Fibroblast of gingiva (primary cell): ENCODE measurements at places on chromosomes 5 and 9.
A peak's percentile ranks its signal among the peaks of the same experiment; 100 is the strongest.

DNA sequence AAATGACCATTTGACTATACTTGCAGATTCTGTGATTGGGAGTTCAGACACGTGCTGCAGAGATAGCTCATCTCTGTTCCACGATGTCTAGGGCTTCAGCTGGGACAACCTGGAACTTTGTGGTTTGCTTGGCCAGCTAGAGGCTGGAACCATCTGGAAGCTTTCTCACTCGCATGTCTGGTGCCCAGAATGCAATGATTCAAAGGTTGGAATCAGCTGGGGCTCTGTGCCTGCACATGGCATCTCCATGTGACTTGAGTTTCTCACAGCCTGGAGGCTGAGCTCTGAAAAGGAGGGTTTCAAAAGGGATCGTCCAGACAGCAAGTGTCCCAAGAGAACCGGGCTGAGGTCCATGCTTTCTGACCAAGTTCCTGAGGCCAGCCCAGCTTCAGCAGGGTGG lies 465.2 kb downstream of the GADD45G start:
- no peak for DNase-seq

DNA sequence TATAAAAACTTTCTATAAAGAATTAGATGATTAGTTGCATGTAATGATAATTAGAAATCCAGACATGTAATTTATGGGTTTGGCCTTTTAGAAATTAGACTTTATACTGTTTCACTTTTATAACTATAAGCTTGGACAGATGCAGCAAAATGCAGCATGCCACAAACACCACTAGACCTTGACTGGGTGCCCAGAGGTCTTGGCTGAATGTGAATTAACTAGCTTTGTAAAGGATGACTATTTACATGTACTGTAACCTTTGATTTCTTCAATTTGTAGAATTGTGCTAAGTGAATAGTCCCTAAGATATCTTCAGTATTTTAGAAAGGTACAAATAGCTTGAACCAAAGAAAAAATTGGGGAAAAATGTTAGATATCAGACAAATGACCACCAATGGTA lies 2168.1 kb downstream of the MAT2B start:
- no peak for DNase-seq

- DNase-seq, result peak; percentile 70
Observed at GRCh38 chr9:86434039-86434726, 80.0 kb upstream of the TUT7 start.

DNA sequence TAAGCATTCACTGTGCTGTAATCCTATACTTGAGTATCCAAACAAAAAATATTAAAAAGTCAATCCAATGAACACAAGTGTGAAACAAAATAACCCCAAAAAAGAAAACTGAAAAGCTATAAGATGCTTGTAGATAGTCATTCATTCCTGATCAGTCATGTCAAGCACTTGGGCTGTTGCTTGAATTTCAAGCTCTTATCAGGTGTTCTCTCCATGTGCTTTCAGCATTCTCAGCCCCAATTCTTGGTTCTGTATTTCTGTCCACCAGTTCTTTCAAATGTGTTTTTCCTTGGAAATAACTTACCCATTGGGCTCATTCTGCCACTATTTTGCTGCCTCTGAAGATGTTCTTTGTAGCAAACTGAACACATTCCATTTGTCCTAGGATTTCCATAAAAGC lies 4.7 kb downstream of the ZFAND5 start:
- DNase-seq, result no peak

- DNase-seq, result no peak
Observed at GRCh38 chr5:178325311-178325678, 92.7 kb upstream of the PHYKPL start.

DNA sequence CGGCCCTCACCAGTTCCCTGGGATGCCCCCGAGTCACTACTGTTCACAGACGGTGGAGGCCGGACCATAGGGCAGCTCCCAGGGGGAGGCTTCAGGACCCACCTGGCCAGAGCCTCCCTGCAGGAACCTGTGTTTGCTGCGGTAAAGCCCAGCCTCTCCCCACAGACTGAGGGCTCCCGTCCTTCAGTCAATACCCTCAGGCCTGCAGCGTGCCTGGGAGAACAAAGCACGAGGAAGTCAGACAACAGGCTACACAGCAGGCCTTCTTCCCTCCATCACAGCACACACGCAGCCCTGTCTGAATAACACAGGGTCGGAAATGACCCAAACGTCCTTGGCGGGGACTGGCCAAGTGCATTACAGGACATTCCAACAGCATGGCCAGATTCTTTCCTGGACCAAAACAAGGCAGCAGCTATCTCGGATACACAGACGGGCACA lies 34.4 kb downstream of the COL23A1 start:
- no peak for DNase-seq

DNA sequence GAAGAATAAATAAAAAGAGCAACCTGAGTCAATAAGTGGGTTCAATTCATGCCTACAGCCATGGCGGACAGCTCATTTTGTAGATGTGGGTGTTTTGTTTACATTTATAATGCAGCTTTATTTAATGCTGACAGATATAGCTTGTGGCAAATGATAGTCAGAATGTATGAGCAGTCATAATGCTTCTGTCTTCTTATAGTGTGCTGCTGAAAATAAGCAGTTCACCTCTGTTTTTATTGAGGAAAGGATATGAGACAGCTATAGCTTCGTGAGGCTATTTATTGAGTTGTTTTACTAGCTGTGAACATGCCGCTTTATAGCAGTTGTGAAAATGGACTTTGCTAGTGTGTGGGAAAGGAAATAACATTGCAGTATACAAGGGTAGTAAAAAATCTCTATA lies 147.4 kb downstream of the PBX3 start:
- no peak for DNase-seq

- no peak for DNase-seq
Observed at GRCh38 chr9:105968811-105969466, 274.6 kb downstream of the TMEM38B start.

DNA sequence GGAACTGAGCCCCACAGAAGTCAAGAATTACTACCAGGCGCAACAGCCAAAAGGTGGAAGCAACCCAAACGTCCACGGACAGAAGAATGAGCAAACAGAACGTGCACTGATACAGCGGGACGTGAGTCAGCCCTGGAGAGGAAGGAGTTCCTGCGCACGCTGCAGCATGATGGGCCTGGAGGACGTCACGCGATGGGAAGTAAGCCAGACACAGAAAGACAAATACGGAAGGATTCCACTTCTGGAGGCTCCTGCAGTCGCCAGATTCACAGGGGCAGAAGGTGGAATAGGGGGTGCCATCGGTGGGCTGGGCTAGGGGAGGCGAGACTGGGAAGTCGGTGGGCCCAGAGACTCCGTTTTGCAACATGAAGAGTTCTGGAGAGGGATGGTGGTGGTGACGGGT lies 80.3 kb upstream of the PHYKPL start:
- no peak for DNase-seq

DNA sequence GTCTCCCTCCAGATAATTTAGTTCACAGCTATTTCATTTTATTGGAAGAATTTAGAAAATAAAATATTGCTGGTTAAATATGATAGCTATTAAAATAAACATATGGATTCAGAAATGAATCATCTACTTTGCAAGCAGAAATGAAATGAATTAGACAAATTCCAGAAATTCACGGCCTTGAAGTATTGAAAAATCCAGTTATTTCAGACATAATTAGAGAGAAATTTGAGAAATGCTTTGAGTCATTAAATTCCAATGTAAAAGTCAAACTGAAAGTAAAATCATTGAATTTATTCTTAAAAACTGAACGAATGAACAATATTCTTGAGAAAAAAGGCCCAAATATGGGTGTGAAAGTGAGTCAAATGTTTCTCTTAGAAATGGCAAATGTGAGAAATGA lies 632.6 kb upstream of the EDIL3 start:
- no peak for DNase-seq

- no peak for DNase-seq
Observed at GRCh38 chr5:135031813-135032694, 2.0 kb downstream of the PITX1 start.

GRCh38 chr9:1726993-1727759 lies 288.0 kb upstream of the SMARCA2 start:
- DNase-seq, result no peak

DNA sequence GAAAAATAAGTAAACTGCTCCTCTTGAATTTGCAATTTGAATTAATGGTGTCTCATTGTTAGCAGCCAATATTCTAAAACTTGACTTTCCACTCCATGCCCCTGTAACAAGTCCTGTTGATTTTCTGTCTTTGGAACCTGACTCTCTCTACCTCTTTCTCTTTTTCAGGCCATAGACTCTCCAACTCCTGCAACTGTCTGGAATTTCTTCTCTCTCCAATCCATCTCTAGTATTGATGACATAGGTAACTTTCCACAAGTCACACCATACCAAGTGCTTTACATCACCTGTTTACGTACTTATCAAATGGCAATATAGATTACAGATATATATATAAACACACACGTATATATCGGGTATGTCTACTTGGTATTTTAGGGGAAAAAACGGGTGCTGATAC lies 923 bp downstream of the C5orf34 start:
- DNase-seq, result no peak

DNA sequence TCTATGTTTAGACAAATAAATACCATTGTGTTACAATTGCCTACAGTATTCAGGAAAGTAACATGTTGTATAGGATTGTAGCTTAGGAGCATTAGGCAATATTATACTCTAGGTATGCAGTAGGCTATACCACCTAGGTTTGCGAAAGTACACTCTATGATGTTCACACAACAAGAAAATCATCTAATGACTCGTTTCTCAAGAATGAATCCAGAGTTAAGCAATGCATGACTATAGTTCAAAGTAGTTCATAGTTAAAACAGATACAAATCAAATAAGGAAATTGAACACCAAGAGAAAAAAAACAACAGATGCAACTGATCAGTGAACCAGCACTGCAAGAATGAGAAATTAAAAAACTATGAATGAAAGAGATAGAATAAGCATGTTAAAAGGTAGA lies 27.6 kb upstream of the ABLIM3 start:
- DNase-seq, result peak; percentile 69

- DNase-seq, result peak; percentile 15
Observed at GRCh38 chr5:1125030-1125357, 13.1 kb upstream of the SLC12A7 start.

- DNase-seq, result no peak
Observed at GRCh38 chr5:152151940-152152339, 227.3 kb upstream of the GLRA1 start.

- no peak for DNase-seq
Observed at GRCh38 chr5:168747987-168748777, 169.0 kb upstream of the PANK3 start.

- no peak for DNase-seq
Observed at GRCh38 chr5:10162468-10162867, 87.2 kb downstream of the ATPSCKMT start.

- no peak for DNase-seq
Observed at GRCh38 chr9:22054076-22054475, 45.0 kb upstream of the CDKN2B start.

DNA sequence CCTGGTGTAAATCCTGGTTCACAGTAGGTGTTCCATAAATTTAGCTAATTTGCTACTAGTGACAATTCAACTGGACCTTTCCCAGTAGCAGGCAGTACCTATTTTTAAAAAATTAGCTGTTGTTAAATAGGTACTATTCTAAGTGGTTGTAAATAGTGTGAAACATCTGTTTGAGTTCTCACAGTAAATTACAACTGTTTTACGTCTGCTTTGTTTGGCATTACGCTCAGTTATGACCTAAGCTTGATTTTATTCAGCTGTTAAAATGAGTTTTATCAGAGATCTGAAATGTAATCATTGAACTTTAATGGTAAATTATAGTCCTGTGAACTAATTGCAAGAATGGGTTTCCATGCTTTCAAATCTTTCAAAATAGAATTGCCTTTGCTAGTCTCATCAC lies 93.9 kb downstream of the GPBP1 start:
- no peak for DNase-seq

DNA sequence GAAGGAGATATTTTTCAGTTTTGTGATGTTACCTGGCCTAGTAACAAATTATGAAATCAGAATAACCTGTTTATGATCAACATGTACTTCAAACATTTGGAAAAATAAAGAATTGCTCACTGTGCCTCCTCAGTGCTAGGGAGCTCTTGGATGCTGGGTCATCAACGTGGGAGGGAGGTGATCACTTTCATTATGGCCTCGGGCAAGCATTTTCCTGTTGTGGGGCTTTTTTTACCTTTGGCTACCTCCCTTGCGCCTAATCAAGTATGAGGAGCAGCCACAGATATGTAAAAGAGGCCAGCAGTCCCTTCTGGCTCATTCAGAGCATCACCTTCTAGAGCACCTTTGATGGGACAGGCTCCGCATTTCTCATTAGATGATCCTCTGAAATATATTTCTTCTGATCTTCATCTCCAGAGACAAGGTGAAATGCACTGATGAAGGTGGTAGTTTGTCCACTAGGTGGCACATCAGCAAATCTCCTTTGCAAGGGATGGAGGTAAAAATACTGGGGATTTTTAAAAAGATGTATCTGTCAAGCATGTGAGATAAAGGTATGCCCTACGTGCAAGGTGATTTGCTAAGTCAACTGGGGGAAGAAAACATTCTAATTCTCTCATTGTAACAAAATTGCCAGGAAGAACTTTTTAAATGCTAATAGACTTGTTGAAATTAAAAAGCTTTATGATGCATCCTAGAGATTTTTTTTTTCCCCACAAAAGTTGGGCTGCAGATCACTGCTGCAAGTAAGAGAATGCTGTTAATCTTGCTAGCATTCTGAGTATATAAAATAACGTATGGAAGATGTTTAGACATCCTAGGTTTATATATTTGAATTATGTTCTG lies 218.2 kb downstream of the MAST4 start:
- DNase-seq, result peak; percentile 26

- no peak for DNase-seq
Observed at GRCh38 chr5:112857866-112858265, 3.2 kb upstream of the SRP19 start.

DNA sequence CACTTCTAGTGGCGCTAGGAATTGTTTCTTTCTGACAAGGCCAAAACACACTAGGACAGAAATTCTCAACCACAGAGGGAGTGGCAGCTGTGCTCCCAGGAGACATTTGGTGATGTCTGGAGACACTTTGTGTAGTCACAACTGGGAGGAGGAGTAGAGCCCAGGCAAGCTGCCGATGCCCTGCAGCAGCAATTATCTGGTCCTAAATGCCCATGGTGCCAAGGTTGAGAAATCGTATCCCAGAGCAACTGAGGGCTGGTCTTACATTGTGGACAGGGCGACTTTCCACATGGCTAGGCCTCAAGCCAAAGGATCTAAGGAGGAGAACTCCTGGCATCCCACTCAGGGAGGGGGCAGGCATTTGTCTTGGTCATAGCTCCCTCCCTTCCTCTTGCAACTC lies 259.9 kb downstream of the GADD45G start:
- peak; percentile 7 for DNase-seq

GRCh38 chr9:77271023-77271690 lies 93.8 kb downstream of the VPS13A start:
- no peak for DNase-seq

DNA sequence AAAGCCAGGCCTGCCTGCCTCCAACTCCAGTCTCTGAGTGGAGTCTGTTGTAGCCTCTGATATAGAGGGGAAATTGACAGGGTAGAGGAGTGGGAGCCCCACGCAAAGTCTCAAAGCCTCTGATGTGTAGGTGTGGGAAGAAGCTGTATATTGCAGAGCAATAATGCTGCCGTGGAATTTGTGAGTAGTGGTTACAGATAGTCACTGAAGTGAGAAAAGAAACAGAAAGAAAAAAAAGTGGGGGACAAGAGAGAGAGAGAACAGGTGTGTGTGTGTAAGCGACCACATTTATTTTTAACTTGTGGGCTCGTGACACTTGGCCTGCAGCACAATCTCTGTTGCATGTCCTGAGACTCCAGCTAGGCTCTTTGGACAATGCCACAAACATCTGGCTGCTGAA lies 227.8 kb downstream of the NSG2 start:
- DNase-seq, result no peak

GRCh38 chr9:131273146-131273855 lies 3.0 kb downstream of the FAM78A start:
- no peak for DNase-seq

- peak; percentile 34 for DNase-seq
Observed at GRCh38 chr5:135269931-135270421, 129.1 kb downstream of the MACROH2A1 start.
